ENCODE measurements at places on chromosomes 12 and 14.

GRCh38 chr12:91722072-91722471 is 423.6 kb downstream of the BTG1 start:
- DNase-seq, result no peak

GRCh38 chr12:30985814-30986452 is 59.4 kb downstream of the TSPAN11 start:
- DNase-seq, result peak; percentile 38

DNA sequence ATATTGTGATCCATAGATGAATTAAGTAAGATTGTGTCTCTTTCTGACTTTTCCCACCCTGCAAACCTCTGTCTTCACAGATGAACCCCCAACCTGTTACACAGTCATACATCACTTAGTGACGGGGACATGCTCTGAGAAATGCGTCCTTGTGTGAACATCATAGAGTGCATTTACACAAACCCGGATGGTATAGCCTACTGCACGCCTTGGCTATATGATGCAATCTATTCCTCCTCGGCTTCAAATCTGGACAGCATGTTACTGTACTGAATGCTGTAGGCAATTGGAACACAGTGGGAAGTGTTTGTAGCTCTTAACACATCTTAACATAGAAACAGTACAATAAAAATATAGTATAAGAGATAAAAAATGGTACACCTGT is 7.4 kb upstream of the TESPA1 start:
- DNase-seq, result no peak

DNA sequence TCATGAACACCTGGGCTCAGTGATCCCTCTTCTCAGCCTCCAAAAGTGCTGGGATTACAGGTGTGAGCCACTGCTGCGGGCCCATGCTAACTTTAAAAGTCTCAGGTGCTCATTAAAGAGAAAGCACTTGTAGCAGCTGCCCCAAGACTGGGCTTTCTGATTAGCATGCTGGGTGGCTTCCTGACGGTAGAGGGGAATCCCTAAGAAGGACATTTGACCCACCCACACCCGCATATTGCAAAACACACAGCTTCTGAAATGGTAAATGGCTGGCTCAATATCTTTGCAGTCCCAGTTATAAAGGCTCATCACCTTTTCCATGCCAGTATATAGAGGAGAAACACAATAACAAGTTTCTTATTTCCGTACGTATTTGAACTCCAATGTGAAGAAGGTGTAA is 19.3 kb upstream of the BICD1 start:
- no peak for DNase-seq

DNA sequence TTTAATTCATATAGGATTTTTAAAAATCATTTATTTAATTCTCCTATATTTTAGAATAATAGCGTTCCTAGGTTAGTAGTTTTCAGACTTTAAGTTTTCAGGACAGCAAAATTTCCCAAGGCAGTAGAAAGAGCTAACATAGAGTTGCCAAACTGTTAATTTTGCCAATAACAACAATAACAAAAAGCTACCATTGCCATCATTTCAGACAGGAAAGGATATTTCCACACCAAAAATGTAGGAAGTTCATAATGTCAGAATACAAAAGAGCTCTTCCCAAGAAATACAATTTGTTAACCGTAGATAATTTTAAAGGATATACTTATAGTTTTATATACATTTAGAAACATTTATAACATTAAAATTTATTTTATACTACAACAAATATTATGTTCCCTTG is 81.4 kb upstream of the EEA1 start:
- no peak for DNase-seq

DNA sequence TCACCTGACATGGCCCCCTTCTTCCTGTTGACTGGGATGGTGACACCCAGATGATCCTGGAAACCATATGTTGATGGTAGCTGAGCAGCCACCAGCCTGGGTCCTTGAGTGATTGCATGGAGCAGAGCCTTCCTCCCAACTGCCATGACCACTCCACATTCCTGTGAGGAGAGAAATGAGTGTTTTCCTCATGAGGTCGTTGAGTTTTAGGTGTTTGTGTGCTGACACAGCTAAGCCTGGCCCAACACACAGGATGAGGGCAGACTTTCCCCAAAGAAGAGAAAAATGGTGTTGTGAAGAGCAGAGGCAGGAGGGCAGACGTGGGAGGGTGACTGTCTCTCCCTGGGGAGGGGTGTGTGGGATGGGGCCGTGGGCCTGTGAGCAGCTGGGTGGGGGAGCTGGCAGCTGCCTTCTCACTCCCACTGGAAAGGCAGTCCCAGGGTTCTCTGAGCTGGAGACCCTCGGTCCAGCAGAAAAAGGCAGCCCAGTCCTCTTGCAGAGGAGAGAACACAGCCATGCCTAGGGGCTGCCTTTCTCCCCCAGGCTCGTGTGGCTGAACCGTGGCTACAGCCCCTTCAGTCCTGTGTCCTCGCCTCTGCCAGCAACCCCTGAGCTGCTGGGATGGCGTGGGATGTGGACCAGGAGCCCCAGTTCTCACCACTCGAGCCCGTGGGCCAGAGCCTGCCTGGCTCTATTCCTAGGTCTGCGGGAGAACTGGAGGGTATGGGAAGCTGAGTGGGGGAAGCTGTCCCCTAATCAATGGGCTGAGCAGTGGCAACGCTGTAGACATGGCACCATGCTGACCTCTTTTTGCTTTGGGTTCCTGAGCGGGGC is 257.0 kb downstream of the ADGRD1 start:
- no peak for DNase-seq

DNA sequence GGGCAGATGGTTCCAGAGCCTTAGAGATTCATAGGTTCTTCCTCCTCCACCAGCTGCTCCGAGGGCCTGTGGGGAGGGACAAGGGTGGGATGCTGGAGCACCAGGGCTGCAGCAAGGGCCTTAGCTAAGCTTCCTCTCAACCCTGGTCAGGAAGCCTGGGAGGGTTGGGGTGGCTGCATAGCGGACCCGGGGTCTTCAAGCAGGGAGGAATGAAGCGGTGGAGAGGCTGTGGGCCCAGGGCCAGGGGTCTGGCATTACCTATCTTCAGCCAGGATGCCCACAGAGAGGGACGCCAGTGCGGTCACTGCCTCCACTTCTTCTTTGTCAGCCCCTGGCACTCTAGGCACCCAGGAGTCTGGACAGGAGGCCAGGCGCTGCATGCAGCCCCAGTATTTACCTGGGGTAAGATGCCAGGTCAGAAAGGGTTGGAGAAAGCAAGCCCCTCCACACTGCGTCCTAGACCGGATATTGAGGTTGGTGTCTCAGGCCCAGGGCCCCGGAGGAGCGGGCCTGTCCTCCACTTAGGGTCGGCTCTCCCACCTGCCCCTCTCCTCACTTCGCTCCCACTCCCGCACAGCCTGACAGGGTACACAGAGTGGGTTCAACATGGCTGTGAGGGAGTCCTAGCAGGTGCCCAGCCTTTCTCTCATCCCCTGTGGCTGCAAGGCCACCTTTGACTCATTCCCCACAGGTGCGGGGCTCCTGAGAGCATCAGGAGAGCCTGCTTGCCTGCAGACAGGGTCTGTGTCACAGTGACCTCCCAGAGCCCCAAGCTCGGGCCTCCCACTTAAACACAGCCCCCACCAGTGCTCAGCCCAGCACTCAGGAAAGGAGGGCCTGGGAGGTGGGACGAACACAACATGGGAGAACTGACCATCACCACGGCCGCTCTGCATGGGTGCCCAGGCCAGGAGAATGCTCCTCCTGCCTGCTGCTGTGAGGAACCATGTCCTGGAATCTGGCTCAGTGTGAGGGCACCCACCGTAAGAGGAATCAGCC is 11.1 kb downstream of the SLC48A1 start:
- DNase-seq, result no peak

DNA sequence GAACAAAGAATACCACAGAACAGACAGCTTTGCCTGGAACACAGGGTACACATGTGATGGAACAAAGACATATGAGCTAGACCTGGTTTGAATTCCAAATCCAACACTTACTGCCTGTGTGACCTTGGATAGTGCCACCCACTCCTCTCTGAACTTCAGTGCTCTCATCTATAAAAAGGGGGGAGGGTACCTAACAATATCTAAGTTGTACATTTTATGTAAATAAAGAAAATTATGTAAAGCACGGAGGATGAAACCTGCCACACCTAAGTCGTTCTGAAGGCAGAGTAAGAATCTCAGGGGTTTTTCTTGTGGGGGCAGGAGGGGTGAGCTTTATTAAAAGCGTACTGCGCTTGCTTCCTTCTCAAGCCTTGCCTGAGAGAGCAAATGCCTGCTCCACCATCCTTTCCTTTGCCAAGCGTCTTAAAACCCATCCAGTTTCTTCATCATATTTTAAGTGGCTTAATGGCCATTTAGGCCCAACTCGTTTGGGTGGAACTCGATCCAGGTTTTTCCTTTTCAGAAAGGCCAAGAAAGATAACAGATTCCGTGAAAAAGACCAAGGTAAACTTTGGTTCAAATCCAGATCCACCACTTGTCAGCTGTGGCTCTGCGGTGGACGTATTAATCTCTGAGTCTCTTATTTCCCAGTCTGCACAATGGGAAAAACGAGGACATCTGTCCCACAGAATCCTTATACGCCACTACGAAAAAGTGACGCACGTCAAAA is 946 bp downstream of the DDX24 start:
- no peak for DNase-seq

GRCh38 chr14:88791252-88791621 is 1.5 kb downstream of the EML5 start:
- DNase-seq, result no peak

DNA sequence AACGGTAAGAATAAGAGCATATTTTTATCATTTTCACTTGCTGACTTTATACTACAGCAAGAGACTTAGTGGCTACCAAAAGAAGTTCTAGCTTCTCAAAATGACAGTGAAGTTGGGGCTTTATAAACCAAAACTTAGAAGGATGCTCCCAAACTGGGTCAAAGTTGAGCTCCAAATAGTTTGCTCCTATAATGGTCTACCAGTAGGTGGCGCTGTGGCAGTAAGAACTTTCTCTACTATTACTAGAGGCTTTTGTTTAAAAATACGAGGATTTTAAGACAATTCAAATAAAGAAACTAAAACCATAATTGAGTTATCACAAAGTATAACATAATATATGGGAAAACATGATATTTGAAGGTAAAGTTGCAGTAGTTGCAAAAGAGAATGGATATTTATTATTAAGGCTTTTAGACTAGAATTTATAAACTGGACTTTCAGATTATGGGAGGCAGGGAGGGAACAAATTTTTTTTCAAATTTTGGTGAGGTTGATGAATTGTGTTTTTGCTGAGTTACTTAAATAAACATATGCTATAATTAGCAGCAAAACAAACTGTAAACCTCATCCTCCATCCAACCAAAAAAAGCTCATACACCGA is 75.0 kb downstream of the TGFB3 start:
- no peak for DNase-seq

DNA sequence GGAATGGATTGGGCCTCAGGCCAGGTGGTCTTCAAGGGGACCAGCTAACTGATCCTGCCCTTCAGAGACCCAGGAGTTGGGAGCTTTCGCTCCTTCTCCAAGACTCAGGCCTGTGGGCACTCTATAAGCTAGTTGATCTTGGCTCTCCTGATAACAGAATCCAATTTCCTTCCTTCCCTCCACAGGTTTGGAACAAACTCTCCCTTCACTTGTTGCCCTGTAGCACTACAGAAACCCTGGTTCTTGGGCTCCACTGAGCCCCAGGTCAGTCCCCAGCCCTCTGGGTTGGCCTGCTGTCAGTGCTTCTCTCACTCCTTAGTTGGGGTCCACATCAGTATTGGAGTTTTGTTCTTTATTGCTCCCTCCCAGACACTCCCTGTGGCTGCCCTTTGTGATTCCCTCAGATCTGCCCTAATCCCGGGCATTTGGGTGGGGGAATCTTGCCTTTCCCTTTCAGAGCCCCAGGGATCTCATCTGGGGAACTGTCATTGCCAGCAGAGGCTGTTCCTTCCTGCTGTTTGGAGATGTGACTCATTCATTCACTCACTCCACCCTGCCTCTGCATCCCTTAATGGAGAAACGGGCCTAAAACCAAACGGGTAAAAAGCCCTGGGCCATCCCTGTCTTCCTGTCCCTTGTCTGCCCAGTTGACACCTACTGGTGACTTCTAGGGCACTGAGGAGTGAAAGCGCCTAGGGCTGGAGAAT is 4.4 kb upstream of the GPD1 start:
- DNase-seq, result no peak

DNA sequence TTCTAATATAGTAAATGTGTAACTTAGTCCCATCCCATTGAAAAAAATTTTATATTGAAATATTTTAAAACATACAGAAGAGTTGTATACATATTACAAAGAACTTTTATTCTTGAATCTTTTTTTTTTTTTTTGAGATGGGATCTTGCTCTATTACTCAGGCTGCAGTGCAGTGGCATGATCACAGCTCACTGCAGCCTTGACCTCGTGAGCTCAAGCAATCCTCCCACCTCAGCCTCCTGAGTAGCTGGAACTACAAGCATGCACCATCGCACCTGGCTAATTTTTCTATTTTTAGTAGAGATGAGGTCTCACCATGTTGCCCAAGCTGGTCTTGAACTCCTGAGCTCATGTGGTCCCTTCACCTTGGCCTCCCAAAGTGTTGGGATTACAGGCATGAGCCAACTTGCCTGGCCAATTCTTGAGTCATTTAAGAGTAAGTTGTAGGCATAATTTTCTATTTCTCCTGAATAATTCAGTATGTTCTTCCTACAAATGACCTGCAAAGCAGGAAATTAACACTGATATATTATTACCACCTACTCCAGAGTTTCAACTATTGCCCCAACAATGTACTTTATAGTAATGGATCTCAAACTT is 153.0 kb upstream of the BMP4 start:
- no peak for DNase-seq
